Nucleus accumbens (tissue), 56 donors: ENCODE measurements at places on chromosomes 11 and 22.

GRCh38 chr11:126499131-126499752 lies 143.8 kb downstream of the ST3GAL4 start:
- no peak for DNase-seq

- DNase-seq: no peak
Observed at GRCh38 chr11:14119357-14119756, 156.8 kb downstream of the SPON1 start.

GRCh38 chr11:13852481-13852880 lies 110.0 kb upstream of the SPON1 start:
- no peak for DNase-seq

- no peak for DNase-seq
Observed at GRCh38 chr11:80872116-80872728, 1431.4 kb upstream of the TENM4 start.

- DNase-seq: no peak
Observed at GRCh38 chr11:107040433-107041087, 22.3 kb upstream of the GUCY1A2 start.

- DNase-seq: no peak
Observed at GRCh38 chr11:89490602-89490980, 584 bp downstream of the NOX4 start.

DNA sequence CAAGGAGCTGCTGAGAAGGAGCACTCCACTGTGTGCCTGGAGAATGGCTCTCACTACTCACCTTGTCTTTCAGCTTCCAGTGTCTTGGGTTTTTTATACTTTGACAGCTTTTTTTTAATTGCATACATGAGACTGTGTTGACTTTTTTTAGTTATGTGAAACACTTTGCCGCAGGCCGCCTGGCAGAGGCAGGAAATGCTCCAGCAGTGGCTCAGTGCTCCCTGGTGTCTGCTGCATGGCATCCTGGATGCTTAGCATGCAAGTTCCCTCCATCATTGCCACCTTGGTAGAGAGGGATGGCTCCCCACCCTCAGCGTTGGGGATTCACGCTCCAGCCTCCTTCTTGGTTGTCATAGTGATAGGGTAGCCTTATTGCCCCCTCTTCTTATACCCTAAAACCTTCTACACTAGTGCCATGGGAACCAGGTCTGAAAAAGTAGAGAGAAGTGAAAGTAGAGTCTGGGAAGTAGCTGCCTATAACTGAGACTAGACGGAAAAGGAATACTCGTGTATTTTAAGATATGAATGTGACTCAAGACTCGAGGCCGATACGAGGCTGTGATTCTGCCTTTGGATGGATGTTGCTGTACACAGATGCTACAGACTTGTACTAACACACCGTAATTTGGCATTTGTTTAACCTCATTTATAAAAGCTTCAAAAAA lies 72.6 kb downstream of the NCAPD3 start:
- DNase-seq: no peak

GRCh38 chr11:26584818-26585217 lies 12.8 kb upstream of the MUC15 start:
- no peak for DNase-seq

- DNase-seq: no peak
Observed at GRCh38 chr22:28925916-28926315, 42.5 kb downstream of the ZNRF3 start.

- no peak for DNase-seq
Observed at GRCh38 chr11:93767018-93767417, 17.1 kb upstream of the MED17 start.

GRCh38 chr22:40022536-40023240 lies 27.9 kb downstream of the FAM83F start:
- no peak for DNase-seq

- DNase-seq: no peak
Observed at GRCh38 chr11:5815534-5815933, 6.8 kb downstream of the OR52N2 start.

DNA sequence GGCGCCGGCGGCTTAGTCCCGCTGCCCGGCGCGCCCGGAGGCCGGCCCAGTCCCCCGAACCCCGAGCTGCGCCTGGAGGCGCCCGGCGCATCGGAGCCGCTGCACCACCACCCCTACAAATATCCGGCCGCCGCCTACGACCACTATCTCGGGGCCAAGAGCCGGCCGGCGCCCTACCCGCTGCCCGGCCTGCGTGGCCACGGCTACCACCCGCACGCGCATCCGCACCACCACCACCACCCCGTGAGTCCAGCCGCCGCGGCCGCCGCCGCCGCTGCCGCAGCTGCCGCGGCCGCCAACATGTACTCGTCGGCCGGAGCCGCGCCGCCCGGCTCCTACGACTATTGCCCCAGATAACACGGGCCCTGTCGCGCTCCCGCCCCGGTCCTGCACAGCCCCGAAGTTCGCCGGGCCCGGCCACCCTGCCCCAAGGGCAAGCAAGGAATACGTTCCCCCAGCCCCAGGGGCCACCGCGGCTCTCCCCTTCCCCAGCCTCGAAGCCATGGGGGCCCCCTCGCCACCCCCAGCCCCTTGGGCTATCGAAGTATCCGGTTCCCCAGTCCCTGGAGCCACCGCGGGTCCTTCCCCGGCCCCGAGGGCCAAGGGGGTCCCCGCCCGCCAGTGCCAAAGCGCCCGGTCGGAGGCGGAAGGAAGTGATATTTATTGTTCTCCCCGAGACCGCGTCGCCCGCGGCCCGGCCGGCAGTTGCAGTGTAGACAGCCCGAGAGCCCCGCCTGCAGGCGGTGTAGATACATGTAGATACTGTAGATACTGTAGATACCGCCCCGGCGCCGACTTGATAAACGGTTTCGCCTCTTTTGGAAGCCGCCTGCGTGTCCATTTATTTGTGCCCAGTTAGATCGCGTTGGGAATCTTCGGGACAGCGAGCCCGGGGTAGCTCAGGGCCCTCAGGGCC lies 6.2 kb downstream of the TBX1 start:
- DNase-seq: no peak

DNA sequence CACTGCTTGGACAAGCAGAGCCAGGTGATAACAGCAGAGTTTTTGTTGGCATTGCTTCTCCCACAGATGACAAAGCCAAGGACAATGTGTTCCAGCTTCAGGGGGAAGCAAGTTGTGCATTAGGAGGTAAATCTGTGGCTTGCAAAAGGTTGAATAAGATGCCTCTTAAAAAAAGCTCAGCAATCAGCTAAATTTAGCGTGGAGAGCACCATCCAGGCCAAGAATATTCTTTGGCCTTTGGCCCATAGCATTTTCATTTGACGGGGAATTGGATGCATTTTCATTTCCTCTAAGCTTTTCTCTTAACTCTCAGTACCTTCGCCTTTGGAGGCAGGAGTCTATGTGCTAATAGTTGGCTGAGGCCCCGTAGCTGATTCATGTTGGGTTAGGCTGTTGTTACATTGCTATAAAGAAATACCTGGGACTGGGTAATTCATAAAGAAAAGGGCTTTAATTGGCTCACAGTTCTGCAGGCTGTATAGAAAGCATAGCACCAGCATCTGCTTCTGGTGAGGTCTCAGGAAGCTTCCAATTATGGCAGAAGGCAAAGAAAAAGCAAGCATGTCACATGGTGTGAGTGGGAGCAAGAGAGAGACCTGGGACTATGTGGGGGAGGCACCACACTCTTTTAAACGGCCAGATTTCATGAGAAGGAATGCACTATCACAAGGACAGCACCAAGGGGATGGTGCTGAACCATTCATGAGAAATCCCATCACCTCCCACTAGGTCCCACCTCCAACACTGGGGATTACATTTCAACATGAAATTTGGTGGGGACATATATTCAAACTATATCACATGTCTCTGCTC lies 350.1 kb upstream of the C11orf87 start:
- DNase-seq: no peak

- DNase-seq: no peak
Observed at GRCh38 chr11:128467610-128468041, 119.7 kb downstream of the ETS1 start.

- DNase-seq: no peak
Observed at GRCh38 chr11:79055856-79056631, 384.8 kb downstream of the TENM4 start.

GRCh38 chr11:14751975-14752407 lies 108.4 kb downstream of the PDE3B start:
- DNase-seq: no peak

GRCh38 chr11:121152764-121153163 lies 51.7 kb downstream of the TECTA start:
- no peak for DNase-seq

- DNase-seq: no peak
Observed at GRCh38 chr11:1796413-1797011, 32.8 kb upstream of the CTSD start.

- DNase-seq: no peak
Observed at GRCh38 chr11:113681282-113681681, 24.8 kb downstream of the TMPRSS5 start.

GRCh38 chr11:11290354-11290753 lies 62.7 kb downstream of the CSNK2A3 start:
- DNase-seq: no peak

GRCh38 chr11:26729284-26729683 lies 7.4 kb upstream of the SLC5A12 start:
- no peak for DNase-seq

- no peak for DNase-seq
Observed at GRCh38 chr11:30172158-30172557, 58.7 kb upstream of the FSHB start.

GRCh38 chr11:128704517-128704916 lies 10.6 kb downstream of the FLI1 start:
- no peak for DNase-seq

DNA sequence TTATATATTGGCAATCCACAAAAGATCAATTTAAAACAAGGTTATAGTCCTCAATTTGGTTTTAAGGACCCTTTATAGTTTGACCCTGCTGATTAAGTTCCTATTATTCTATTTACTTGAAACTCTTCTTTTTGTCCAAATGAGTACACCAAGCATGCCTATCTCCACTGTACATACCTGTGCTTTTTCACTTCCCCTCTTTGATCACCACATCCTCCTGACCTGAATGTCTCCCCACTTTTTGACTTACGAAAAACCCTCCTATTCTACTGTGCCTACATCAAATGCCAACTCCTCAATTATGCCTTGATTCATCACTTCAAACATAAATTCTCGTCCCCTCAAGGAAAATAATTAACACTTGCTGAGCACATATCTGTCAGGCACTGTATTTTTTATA lies 113.5 kb downstream of the SOX6 start:
- no peak for DNase-seq

- DNase-seq: no peak
Observed at GRCh38 chr11:101944923-101945322, 28.6 kb upstream of the ANGPTL5 start.

- DNase-seq: no peak
Observed at GRCh38 chr11:20226933-20227332, 66.7 kb upstream of the DBX1 start.

DNA sequence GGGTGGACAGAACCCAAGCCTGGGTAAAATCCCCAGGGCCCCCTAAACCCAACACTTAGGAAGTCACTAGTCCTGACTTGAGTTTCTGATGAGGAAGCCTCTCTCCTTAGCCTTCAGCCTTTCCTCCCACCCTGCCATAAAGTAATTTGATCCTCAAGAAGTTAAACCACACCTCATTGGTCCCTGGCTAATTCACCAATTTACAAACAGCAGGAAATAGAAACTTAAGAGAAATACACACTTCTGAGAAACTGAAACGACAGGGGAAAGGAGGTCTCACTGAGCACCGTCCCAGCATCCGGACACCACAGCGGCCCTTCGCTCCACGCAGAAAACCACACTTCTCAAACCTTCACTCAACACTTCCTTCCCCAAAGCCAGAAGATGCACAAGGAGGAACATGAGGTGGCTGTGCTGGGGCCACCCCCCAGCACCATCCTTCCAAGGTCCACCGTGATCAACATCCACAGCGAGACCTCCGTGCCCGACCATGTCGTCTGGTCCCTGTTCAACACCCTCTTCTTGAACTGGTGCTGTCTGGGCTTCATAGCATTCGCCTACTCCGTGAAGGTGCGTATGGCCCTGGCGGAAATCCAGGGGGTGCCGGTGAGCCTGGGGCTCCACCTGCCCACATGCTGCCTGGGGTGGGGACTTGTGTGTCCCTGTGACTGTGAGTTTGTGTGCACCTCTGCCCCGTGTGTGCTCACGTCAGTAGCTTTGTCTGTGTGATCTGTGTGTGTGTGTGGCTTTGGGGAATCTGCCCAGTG lies at the start of gene IFITM1:
Gene IFITM1, plus strand, starts transcription at position 254 of the 767 bp plus-strand sequence. Its CDS starts 131 bp downstream, at position 385.
- no peak for DNase-seq

GRCh38 chr11:64566042-64566914 lies 24.7 kb upstream of the SLC22A12 start:
- no peak for DNase-seq

- DNase-seq: no peak
Observed at GRCh38 chr11:5690216-5690615, 626 bp downstream of the TRIM22 start.

- DNase-seq: no peak
Observed at GRCh38 chr22:29798801-29799200, 31.6 kb downstream of the UQCR10 start.

GRCh38 chr11:100964435-100964834 lies 165.2 kb downstream of the PGR start:
- no peak for DNase-seq

DNA sequence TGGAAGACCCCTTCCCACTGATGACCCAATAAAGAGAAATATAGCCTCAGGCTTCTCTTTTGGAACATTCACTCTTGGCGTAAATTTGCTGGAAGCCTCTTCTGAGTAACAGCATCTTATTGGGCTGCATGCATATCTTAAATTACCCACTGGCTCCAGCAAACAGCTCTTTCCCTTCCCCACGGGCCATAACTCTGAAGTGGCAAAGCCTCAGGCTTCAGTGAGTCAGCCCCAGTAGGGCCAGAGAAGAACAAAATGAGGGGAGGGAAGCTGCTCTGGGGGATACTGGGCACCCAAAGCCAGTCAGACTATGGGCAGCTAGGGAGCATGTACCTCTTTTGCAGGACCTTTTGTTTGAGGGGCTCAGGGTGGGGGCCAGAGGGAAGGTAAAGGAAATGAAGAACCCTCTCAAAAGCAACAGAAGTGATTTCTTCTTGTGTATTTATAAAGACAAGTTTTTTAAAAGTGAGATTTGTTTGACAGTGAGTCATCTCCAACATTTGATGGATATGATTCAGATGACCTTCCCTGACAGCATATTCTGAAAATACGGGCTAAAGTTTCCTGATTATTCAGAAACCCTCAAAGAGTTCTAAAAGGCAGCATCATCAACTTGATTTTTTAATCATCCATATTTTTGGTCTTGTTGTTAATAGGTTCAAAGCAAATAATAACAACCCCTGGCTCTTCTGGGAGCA lies 203.4 kb downstream of the KIF18A start:
- no peak for DNase-seq

DNA sequence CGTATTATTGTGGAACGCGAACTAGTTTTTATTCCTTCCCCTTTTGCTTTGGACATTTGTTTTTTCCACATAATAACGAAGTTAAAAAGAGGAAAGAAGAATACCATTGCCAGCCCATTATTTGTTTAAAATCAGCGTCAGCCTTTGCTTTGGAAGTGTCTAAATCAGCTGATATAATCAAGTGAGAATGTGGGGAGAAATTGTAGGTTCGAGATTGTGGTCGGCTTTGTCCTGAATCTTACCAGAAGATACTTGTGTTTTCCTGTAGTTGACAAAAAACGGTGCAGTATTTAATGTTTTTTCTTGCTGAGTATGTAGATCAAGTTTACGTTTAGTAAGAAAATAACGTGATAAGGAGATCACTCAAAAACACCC lies 935 bp downstream of the ZNF143 start:
- DNase-seq: no peak
